ENCODE measurements at places on chromosomes 13 and 19. TPM values are rescaled to one million over a fixed set of nuclear protein-coding genes. Genes with fewer than 3 reads are reported as not detected.

PTH2 gene
- not detected for polyA plus RNA-seq

C1QTNF9 gene
- 0.59 TPM for polyA plus RNA-seq

OLFM2 gene
- 17.9 TPM for polyA plus RNA-seq

CEACAM4 gene
- polyA plus RNA-seq, result not detected

MVB12A gene
- polyA plus RNA-seq, result 61.5 TPM

GPR4 gene
- 7.6 TPM for polyA plus RNA-seq

HSPB6 gene
- 27.5 TPM for polyA plus RNA-seq

DNA sequence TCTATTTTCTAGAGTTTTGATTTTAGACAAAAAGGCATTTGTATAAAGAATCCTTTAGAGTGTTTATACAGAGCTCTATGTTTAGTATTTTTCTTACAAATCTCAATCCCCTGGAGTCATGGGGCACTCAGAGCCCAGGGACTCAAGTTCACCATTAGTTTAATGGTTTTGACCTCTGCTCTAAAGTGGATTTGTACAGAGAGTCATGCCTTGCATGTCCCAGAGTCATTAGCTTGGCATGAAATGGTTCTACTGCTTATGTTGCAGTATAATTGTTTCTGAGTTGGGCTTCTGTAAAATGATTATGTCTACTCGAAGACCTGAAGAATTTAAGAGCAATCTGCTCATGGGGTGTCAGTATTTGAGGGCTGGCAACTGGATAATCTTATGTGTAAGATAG, 406.2 kb downstream of the DLEU7 start:
- no peak for DNase-seq

- DNase-seq, result no peak
Measured at GRCh38 chr19:10122045-10122444, 2.3 kb upstream of the EIF3G start.

DNA sequence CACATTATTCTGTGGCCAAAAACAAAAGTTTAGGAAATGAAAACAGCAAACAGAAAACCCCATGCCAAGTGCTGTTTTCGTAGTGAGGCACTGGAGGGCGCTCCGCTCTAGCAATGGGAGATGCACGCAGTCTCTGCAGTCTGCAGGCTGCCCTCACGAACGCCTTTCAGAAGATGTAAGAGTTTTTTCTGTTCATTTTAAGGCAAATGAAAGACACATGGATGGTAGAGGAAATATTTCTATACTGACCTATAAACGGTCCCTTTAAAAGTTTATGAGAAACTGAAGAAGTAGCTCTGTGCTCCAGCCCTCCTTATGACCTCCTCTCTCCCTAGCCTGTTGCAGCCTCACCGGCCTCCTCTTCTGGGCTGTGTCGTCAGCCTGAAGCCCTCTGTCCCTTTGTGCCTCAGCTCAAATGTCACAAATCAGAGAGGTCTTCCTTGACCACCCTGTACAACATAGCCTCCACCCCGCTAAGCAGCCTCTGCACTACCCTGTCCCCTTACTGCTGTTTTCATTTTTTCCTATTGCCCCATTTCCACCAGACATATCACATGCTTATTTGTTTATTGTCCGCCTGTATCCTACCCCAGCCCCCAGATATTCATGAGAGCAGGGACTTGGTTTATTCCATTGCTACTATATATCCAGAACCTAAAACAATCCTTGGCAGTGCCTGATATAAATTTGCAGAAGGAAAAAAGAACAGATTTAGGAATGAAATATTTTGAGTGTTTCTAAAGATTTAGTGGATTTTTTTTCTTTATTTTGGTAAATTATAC, 116.4 kb downstream of the TM9SF2 start:
- DNase-seq, result no peak

DNA sequence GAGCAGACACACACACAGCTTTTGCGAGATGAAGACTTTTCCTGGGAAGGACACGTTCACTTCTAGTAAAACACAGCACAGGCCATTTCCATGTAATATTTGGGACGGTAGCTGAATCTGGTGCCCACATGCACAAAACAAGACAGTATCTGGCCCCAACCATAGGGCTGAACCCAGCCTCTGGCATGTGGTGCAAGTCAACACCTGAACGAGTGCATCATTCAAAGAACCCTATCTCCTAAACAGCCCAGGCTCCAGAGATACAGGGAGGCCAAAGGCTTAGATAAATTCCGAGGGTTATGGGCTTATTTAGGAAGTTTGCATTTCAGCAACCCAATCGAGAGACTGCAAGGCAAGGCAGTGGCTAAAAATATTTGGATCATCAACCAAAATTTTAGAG, 2.7 kb upstream of the TFDP1 start:
- DNase-seq, result no peak

GRCh38 chr13:46339035-46339666, 47.9 kb downstream of the RUBCNL start:
- DNase-seq, result no peak

GRCh38 chr19:7427944-7428343, 60.9 kb downstream of the PEX11G start:
- DNase-seq, result no peak

DNA sequence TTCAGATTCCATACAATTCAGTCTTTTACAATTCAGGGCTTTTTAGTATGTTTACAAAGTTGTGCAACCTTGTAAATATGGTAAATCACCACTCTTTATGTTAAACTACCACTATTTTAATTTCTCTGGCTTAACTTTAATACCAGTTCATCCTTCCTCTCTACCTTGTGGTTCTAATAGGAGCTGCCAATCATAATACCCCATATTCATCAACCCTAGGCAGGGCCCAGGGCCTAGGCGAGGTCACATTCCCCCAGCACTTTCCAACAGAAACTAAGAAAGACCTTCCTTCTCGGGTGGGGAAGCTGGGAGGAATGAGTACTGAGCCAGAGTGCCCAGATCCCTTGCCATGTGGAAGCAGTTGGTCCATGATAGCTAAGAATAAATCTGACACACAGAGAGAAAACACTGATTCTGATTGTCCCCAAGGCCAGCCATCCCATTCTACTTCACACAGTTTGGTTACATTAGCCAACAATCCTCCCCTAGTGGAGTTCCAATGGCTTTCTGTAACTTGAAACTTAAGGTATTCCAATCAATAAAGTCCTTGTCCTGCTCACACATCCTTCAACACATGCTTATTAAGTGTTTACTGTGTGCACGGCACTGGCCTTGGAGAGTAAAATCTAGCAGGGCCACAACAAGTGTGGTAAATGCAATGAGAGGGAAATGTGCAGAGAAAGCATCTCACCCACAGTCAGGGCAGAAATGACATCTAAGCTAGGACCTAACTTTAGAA, 76.8 kb downstream of the NUFIP1 start:
- DNase-seq, result no peak

DNA sequence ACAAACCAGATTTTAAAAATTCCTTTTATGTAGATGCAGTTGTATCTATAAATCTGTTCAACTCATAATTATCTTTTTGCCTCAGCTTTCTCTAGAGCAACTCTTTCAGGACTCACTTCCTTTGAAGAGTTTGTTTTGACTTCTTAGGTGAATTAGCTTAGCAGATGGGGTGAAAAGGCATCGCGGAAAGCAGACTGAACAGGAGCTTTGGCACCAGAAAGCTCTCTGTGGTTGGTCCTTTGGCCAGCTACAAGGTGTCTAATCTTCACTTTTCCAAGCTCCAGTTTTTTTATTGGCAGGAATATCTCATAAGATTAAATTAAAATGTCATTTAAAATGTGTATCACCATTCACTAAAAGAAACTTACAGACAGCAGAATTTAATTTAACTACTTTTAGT, 60.6 kb upstream of the KLF12 start:
- DNase-seq, result no peak

DNA sequence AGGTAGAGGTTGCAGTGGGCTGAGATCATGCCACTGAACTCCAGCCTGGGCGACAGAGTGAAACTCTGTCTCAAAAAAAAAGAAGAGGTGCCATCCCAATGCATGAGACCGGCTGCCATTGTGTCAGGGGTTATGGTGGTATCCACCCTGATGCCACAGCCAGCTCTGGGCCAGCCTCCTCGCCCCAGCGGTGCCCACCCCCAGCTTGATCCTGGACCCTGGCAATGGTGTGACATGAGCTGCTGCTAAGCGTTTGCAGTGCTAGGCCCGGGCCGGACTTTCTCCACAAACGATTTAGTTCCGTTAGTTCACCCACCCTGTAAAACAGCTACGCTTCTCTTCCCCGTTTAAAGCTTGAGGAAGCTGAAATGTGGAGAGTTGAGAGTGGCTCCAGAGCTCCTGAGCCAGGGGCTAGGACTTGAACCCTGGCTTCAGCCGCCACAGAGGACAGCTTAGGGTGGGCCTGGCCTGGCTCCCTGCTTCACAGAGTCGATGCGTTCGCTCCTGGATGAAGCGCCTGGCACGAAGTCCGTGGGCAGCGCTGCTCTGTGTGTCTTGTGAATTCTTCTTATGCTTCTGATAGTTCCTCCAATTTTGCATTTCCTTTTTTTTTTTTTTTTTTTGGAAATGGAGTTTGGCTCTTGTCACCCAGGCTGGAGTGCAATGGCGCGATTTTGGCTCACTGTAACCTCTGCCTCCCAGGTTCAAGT, 25.5 kb downstream of the NKPD1 start:
- no peak for DNase-seq

GRCh38 chr19:19169236-19170052, 619 bp downstream of the MEF2B start:
- no peak for DNase-seq

GRCh38 chr13:110213461-110214074, 93.4 kb downstream of the COL4A1 start:
- no peak for DNase-seq

DNA sequence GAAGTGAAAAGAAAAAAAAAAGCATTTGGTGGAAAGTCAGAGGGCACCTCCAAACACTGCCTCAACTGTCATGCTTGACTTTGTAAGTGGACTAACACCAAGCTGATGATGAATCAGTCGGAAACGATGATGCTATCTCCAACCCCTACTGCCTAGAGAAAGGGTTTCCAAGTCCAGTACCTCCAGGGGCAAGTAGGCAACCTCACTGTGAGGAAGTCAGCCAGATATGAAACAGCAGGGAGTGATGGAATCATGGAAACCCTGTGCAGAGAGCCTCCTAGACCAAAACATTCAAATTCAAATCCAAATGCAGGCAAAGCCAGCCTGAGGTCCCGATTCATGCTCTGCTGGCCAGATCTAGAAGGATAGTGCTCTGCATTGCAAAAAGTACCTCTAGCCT, 100.9 kb upstream of the SERP2 start:
- no peak for DNase-seq

DNA sequence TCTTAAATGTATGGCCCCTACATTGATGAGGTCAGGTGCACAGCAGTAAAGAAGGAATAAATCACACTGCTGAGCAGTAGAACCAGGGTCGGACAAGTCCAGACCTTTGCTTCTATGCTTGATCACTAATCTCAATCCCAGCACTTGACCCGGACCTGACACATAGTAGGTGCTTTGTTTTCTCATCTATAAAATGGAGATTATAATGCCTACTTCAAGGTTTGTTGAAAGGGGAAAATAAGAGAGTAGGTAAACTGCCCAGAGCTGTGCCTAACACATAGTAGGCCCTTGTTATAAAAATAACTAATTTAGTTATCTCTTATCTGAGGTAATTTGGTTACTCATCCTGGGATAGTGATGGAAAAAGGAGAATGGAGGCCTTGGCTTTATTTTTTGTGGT, 125.0 kb downstream of the RXFP2 start:
- DNase-seq, result no peak

GRCh38 chr13:31044364-31045285, 112.2 kb downstream of the TEX26 start:
- DNase-seq, result peak; percentile 71

DNA sequence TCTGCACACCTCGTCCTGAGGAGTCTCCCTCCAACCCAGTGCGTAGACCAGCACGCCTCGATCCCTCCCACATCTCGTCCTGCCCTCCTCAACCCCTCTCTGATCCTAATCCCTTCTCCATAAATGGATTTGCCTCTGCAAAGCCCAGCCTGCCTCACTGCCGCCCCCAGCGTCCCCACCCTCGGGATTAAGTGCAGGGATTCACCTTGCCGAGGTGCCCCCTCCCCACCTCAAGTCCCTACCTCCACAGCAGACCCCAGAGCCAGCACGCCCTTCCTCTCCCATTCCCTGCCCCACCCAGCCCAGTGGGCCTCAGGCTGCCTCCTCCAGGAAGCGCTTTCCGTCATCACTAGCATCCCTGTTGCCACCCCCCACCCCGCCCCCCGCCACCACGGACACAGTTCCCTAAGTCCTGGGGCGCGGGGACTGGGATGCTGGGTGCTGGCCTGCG, 4.0 kb downstream of the KLF16 start:
- no peak for DNase-seq

- DNase-seq, result no peak
Measured at GRCh38 chr19:591099-591958, 1.6 kb downstream of the HCN2 start.

DNA sequence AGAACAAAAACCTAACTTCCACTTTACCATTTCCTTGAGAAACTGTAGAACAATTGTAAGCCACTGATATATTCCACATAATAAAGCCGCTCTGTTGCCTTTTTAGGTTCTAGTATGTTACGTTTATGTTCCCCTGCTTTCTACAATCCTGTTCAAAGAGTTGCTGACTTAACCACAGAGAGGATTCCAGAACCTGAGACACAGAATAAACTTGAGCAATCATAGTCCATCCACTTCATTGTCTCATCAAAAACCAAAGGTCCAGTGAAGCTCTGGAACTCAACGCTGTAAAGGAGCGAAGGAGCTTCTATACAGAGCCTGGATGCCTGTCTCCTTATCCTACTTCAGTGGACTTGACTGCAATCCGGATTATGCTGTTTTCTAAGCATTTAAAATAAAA, 4.6 kb downstream of the STARD13 start:
- DNase-seq, result no peak

GRCh38 chr13:111953546-111954178, 113.3 kb upstream of the SOX1 start:
- DNase-seq, result no peak

DNA sequence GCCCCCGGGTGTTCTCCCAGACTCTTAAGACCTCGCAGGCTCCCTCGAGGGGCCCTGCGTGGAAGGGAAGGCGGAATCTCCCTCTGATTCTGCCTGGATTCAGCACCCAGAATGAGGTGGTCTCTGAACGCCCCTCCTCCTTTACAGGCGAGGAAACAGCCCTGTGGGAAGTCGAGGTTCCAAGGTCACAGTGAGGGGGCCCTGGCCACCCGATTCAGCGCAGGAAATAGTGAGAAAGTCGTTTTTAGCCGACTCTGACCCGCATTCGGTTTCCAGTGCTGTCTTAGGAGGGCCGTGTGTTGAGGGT, 1.1 kb downstream of the BSG start:
- no peak for DNase-seq

- DNase-seq, result no peak
Measured at GRCh38 chr19:44575116-44575700, 38.2 kb upstream of the IGSF23 start.

GRCh38 chr13:98517576-98518310, 59.2 kb downstream of the STK24 start:
- no peak for DNase-seq

DNA sequence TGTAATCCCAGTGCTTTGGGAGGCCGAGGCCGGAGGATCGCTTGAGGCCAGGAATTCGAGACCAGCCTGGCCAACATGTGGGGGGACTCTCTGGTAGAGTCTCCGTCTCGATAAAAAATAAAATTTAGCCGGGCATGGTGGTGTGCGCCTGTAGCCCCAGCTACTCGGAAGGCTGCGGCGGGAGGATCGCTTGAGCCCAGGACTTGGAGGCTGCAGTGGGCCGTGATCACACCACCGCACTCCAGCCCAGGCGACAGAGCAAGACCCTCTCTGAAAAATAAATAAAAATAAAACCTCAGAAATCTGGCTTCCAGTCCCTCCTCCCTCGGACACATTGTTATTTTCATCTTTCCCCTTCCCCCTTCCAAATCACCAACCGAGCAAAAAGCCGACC, 332 bp downstream of the IRGQ start:
- DNase-seq, result no peak

- no peak for DNase-seq
Measured at GRCh38 chr19:2600914-2601870, 101.3 kb downstream of the GNG7 start.

- no peak for DNase-seq
Measured at GRCh38 chr19:48795685-48796070, 15.2 kb downstream of the BCAT2 start.
